GM13977 (cell line): ENCODE measurements at places on chromosomes 3 and 15.

DNA sequence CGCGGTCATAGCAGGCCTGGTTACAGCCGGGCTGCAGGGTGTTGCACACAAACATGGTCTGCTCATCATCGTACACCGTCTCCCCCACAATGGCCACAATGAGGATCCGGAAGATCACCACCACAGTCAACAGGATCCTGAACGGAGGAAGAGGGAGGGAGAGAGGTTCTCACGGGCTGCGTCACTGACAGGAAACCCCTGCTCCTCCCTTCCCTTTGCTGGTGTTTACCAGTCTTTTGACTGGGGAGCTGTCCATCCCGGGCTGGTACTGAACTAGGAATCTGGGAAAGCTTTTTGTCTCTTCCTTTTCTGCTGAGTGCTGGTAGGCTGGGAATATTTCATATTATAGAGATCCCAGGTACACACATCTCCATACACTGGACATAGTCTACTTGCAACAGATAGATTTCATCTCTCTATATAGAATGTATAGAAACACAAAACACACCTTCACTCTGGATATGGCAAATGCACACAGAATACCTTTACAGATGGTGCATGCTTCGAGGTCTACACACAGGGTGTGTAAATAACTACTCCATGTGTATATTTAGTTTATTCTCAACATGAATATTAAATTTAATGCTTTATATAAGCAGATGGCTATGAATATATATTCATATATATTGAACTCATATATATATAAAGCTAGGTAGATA is 1.4 kb downstream of the GJD2 start:
- DNase-seq, result no peak

DNA sequence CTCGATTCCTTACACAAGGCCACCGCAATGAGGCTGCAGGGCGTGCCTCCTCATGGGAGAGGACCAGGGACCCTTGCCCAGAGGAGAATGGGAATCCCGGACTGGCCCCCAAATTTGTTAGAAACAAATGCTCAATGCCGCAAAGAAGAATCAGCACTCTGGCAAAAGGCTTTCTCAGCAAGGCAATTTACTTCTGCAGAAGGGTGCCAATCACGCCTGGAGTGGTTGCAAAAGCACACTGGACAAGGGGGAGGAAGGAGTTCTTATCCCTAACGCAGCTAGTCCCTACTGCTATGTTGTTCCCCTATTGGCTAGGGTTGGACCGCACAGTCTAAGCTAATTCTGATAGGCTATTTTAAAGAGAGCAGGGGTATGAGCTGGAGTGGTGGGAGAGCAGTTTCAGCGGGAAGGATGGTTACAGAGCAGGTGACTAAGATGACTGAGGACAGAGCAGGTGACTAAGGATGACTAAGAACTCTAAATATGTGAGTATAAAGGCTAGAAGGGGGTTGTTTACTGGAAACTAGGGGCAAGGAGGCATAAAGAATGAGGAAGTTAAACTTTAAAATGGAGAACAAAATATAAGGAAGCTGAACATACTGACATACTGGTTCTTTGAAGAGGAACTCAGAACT is 48.5 kb downstream of the KATNBL1 start:
- DNase-seq, result no peak

DNA sequence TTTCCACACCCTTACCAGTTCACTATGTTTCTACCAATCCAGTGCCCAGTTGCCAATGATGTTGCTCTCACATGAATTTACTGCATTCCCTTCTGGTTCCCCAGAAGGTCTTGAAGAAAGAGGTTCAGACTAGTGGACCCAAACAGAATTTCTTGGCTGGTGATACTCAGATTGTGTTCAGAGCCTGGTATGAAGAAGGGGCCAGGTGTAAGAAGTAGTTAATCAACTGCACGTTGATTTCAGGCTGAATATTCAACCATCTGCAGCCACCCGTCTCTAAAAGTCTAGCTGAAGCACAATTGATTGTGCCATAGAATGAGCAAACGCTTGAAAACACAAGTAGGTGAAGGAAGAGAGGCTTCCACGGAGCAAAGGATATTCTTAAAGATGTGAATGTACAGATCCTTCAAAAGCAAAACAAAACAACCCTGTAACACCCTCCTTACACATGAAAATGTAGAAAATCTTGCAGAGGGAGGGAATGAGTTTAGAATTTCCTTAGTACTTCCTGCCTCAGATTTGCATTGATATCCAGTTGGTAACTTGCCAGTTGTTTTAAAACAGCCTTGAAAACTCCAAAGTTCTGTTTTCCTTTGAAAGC is 4.7 kb downstream of the RBMS3 start:
- no peak for DNase-seq

DNA sequence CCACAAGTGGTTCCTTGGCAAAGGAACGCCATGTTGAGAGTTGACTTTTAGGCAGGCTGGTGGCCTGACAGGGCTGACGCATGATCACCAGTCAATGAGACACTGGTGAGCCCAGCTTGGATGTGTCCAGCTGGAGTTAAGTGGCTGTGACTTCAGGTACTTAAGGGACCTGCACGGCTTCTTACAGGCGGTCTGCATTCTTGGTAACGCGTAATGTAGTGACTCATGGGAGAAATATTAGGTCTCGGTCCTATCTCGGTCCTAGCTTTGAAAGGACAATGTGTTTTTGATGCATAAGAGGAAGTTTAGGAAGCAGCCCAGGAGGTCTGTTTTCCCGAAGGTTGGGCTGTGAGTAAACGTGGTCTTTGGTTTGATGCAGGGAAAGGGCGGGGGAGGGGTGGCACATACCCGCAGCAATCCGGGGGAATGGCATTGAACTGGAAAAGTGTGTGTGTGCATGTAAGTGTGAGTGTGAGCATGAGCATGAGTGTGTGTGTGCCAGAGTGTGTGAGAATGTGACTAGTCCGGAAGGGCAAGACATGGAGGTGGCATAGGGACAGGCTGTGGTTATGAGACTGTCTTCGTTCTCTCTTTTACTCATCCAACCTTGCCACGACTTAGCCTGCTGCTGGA is 55.3 kb downstream of the FAM43A start:
- DNase-seq, result no peak

- DNase-seq, result no peak
Observed at GRCh38 chr3:178170698-178171535, 365.3 kb upstream of the KCNMB2 start.

DNA sequence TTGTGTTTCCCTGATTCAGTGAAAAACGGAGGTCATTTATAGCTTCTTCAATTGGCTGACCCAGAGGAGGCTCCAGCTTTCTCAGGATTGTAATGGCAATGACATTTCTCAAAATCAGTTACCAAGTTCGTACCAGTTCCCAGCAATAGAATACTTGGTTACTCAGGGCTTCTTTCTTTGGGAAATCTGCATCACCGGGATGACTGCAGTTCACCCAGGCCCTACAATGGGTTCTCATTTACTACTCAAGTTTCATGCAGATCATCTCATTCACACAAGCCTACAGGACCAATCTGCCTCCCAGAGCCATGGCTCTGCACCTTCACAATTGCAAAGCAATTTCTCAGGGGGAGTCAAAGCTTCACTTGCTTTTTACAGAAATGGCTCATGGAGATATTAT is 109.6 kb downstream of the FHIT start:
- no peak for DNase-seq

GRCh38 chr15:23441204-23441603 is 5.8 kb downstream of the GOLGA6L2 start:
- DNase-seq, result no peak

DNA sequence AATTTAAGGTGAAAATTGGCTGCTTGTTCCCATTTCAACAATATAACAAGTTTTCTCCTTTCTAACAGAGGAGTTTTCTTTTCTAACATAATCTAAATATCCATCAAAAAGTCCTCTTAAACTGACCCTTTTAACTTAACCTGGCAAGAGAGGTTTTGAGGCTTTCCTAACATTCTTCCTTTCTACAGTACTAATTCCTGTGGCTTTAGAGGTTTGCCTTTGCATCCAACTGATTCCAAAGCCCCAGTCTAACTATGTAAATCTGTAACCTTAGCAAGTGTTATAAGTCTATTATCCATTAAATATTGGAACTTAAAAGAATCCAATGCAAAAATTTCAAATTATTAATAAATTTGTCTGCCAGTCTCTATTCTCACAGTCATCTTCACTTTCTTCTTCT is 134.1 kb downstream of the ISL2 start:
- DNase-seq, result no peak

GRCh38 chr3:179181021-179181472 is 32.9 kb downstream of the PIK3CA start:
- peak; percentile 26 for DNase-seq

DNA sequence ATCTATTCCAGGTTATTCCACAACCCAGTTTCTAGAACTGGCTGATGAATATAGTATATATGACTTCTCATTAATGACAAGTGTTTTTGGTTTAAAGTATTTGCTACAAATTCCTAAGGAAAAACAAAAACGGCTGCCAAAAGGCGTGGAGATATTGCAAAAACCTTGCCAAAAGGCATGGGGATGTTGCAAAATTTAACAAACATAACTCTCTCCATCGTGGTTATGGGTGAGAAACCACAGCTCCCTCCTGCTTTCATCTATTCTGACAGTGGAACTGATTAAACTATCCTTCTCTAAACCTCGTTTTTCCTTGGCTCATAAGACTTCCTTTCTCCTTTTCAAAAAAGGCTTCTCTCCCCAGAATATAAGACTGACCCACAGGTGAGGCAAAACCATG is 342.0 kb upstream of the PDZRN3 start:
- DNase-seq, result no peak

GRCh38 chr15:76181705-76182107 is 121.9 kb downstream of the TMEM266 start:
- DNase-seq, result peak; percentile 83

- DNase-seq, result no peak
Observed at GRCh38 chr3:133887074-133887802, 8.4 kb downstream of the RAB6B start.

GRCh38 chr3:127106456-127106855 is 86.5 kb upstream of the PRR23E start:
- no peak for DNase-seq

- DNase-seq, result no peak
Observed at GRCh38 chr3:138747225-138747624, 87.5 kb downstream of the PIK3CB start.

DNA sequence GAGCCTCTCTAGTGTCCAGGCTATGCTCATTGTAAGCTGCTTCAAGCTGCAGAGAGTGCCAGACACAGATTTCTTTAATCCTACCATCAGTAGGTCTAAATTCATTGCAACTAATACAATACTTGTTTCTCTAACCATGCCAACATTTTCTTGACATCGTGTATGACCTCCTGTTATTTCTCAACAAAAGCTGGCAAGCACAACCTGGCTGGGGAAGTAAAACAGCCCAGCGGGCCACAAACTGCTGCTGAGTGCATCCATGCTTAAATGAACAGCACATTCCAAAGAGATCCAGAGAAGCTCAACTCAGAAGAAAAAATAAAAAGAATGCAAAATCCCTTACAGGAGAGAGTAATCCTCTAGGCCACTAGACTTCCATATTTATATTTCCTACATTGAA is 36.5 kb downstream of the GMNC start:
- DNase-seq, result no peak

GRCh38 chr15:63454503-63455211 is 49.7 kb upstream of the USP3 start:
- DNase-seq, result no peak

DNA sequence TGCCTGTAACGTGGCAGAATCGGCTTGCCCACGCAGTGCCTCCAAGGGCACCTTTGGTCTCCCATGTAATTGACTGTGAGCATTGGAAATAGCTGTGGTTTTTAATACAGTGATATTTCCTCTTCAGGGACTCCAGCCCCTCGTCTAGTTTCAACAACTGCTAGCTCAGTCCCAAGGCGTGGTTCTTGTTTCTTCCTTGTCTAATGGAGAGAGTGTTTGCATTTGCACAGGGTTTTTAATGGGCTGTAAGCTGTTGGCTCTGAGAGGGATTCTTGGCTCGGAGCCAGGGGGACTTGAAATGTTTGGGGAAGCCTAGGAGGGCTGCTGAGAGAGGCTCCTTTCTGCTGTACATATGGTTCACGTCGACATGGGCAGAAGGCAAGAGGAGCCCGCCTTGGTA is 86.2 kb downstream of the THSD4 start:
- no peak for DNase-seq

GRCh38 chr3:43865887-43866528 is 175.3 kb downstream of the ABHD5 start:
- DNase-seq, result no peak

GRCh38 chr15:57259568-57260040 is 116.7 kb upstream of the CGNL1 start:
- no peak for DNase-seq

DNA sequence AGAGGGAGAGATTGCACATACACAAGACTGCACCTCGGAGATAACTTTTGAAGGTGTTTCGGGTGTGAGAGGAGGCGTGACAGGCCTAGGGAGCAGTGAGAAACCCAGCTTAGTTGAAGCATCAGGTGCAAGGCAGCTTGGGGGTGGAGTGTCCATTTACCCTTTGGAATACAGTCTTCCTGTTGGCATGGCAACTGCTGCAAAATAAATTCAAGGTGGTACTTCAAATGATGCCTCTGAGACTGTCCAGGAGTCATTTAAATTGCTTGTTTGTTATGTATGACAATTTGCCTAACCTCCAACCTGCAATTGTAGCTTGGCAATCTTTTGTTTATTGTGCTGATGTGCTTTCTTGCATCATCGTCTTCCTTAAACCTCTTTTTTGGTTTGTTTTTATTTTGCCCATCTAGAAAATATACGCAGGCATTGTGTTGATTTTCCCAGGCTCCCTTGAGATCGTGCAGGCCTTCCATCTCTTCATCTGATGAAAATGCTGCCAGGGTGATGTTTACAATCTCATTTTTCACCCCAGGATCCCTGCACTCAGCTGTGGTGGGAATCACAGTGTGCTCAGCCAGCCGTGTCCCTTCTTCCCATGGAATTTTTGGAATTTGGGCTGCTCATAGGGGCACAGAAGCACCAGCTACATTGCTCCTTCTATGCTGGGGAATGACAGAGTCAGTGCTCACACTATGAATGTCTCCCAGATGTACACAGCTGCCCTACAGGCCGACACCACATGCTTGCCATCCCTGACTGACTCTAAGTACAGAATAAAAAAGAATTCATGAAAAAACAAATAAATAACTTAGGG is 583.1 kb upstream of the CFAP20DC start:
- no peak for DNase-seq

DNA sequence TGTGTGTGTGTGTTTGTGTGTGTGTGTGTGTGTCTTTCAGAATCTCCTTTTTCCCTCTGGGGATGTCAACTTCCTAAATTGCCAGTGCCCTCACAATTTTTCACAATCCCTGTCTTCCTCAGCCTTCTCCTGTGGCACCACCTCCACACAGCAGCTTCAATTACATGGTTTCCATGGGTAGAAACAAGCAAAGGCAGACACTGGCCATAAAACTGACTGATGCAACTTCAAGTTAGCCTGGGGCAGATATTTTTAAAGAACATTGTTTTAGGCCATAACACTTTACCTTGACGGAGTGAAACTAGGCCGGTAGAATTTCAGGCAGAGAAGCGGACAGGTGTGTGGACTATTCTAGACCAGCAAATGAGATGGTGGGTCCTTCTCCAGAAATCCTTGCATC is 405.8 kb upstream of the SUCLG2 start:
- DNase-seq, result no peak

DNA sequence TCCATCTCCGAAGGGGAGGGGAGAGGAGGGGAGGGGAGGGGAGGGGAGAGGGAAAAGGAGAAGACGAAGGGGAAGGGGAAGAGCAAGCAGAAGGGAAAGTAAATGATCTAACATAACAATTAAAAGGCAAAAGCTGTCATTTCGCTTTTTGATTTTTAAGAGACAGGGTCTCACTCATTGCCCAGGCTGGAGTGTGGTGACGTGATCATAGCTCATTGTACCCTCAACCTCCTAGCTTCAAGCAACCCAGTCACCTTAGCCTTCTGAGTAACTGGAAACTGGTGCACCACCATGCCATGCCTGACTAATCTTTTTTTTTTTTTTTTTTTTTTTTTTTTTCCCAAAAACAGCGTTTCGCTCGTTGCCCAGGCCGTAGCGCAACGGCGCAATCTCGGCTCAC is 22.6 kb downstream of the ADAM10 start:
- no peak for DNase-seq
